NCI-H526 treated with DMSO at 0.1 percent for 48 hours (cell line): ENCODE measurements at places on chromosomes 3 and 15.

GRCh38 chr3:43089081-43089480 lies 16.8 kb downstream of the POMGNT2 start:
- no peak for DNase-seq

- DNase-seq = no peak
Measured at GRCh38 chr3:48426944-48427629, 2.8 kb downstream of the PLXNB1 start.

DNA sequence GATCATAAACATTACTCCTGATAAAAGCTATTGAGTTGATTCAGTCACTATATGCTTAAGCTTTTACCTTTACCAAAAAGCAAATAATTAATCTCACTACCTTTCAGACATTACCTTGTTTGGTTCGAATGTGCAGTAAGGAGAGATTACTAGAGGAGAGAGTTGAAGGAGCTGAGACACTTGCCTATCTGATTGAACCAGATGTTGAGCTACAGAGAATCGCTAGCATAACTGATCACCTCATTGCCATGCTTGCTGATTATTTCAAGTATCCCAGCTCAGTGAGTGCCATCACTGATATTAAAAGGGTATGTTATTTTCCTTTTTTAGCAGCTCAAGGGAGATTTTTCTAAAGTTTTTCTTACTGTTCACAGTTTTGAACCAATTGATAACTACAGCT lies 54.6 kb downstream of the ARMC8 start:
- DNase-seq = no peak

DNA sequence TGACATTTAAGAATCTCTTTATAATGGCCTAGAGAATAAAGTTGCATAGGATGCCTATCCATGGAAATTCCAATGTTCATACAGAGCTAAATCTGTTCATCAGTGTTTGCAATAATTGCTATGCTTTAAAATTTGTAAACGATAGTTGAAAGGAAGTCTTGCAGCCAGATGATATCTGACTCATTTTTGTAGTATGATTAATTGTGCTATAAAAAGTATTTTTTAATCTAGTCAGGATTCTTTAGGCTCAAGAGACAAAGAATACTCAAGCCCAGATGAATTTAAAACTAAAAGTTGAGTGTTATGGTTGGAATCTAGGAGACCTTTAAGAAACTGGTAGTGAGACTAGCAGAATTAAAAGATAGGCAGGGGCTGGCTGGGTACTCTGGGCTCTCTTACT lies 50.5 kb downstream of the SUCNR1 start:
- DNase-seq = no peak

DNA sequence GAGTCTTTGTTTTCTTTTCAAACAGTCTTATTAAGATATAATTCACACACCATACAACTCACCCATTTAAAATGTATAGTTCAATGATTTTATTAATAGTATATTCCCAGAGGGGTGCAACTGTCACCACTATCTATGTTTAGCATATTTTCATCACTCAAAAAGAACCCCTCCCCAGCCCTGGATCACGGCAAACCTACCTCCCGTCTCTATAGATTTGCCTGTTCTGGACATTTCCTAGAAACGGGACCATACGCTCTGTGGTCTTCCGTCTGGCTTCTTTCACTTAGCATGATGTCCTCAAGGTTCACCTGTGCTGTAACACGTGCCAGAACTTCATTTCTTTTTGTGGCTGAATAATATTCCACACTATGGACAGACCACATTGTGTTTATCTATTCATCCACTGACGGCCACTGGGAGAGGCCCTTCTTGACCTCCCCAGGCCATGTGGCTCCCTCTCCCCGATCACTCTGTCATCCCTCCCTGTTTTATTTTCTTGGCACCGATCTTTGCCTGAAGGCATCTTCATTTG lies 56.4 kb downstream of the IQSEC1 start:
- no peak for DNase-seq

DNA sequence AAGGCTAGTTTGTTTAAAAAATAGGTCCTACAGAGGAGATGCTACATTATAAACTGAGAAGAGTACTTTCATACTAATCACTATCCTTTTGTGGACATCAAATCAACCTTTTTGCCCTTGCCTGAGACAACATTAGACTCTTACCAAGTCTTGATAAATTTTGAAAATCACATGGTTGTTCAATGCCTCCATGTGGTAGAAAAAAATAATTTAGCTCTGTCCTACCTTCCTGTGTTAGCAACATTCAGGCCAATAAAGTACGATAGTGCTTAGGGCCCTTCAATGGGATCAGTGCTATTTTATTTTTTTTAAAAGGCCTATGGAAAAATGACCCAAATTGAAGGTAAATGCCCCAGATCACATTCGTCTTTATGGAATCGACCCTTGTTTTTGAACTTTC lies 5.0 kb upstream of the UBE2E1 start:
- DNase-seq = peak; percentile 3

DNA sequence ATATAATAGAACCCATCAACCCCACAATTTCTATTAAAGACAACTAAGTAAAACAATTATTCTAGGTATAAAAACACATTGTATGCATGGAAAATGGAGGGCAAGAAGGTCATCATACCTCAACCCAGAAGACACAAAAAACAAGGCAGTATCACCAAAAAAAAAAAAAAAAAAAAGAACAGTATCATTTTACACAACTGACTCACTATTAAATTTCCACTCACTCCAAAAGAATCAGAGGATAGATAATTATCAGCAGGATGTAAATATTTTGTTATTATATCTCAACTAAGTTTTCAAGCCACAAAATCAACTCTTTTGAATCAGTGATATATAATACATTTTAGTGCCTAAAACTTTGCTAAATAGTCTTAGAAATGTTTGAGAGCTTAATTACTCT lies 55.0 kb downstream of the CLASP2 start:
- no peak for DNase-seq

- DNase-seq = no peak
Measured at GRCh38 chr3:124666067-124666466, 64.2 kb upstream of the UMPS start.

- no peak for DNase-seq
Measured at GRCh38 chr3:135918600-135918999, 46.9 kb upstream of the PPP2R3A start.

DNA sequence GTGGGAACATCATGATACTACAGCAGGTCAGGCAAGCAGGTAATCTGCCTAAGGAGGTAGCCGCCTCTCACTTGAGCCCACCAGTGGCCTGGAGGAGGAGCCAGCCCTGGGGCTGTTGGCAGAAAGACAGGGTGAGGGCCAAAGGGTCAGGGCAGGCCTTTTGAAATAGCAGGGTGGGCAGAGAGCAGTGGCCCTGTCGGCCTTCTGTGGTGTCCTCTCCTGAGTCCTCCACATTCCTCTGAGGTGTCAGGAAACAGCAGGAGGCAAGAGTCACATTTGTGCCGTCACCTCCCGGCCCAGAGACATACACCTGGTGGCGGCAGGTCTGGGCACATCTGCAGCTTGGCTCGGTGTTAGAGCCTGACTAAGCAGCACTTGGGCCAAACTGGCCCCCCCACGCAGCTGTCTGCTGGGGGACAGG lies 3.9 kb upstream of the BNC1 start:
- no peak for DNase-seq
